ENCODE measurements at places on chromosomes 16 and 17.

DNA sequence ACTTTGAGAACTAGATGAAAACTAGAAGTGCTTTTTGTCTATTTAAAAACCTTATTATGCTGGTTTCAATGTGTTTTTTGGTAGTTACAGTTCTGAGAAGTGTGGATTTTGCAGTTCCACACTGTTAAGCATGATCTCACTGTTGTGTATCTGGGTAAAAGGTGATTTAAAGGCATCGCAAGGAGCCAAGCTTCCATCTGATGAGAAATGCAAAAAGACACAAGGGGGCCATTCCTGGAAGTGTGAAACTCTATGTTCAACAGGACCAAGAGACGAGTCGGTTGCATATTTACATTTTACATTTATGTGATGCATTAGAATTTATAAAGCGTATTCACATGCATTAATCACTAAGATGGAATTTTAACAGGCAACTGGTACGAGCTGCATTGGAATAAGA lies 490.8 kb downstream of the NPIPA7 start:
- DNase-seq, result no peak

DNA sequence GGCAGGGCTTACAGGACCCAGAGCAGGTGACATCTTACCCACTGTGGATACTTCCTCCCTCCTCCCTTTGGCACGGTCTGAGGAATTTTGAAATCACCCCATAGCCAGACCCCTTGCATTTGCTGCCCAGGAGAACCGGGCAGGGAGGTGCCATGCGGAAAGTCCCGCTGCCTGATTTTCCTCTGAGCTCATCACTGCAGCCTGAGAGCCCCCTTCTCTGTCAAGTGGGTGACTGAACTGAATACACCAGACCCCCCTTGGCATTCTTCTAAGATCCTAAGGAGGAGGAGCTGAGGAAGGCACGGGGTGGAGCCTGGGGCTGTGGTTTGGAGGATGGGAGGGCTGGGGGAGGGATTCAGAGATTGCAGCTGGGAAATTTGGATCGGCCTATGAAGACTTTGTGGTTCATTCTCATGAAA lies 173.4 kb downstream of the RAB11FIP4 start:
- no peak for DNase-seq

DNA sequence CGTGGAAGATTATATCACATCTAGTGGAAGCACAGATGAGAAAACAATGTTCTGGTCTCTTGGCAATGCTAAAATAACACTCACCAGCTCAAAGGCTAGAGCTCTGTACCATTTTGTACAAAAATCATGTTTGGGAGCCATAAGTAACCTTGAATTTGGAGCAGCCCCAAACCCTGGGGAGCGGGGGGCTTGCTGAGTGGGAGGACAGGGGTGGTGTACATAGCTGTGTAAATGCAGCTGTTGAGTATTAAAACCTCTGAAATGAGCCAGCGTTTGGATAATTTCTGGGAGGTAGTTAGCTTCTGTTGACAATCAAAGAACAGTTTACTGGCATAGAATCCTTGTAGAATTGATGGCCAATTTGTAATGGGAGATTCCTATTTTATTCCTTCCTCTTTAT lies 4.3 kb downstream of the MYH8 start:
- no peak for DNase-seq

GRCh38 chr17:18093616-18094408 lies 6.1 kb downstream of the DRG2 start:
- no peak for DNase-seq

GRCh38 chr16:19366391-19366790 lies 51.3 kb upstream of the TMC5 start:
- no peak for DNase-seq

- DNase-seq, result no peak
Observed at GRCh38 chr16:81436386-81436785, 8.2 kb upstream of the CMIP start.

- no peak for DNase-seq
Observed at GRCh38 chr16:18933501-18933900, 7.3 kb upstream of the SMG1 start.

DNA sequence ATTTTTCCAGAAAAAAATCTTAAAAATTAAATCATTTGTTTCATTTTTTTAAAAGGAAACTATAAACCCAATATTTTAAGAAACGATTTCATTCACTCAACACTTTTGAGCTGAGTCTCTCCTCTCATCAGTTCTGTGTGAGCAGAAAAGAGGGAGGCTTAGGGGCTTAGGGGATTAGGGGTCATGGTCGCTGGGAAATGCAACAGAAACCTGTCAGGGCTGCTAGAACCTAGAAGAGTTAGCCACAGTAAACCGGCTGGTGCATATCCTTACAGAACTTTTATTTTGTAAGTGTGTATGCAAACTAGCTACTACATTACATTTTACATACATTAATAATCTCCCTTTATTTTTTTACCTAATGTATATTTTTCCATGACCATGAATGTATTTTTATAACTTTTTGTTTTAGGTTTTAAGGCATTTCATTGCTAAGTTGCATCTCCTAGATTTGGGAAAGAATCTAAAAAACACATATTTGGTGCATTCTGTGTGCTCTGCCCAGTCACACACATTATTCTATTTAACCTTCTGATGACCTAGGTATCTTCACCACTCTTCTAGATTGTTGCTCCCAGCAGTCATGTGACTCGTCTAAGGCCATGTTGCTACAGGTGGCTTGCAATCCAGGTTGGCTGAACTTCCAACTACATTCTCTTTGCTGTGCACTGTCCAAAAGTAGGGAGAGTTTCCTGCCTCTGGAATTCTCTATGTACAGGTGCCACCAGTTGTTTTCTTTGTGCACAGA lies 24.4 kb downstream of the TBC1D3B start:
- DNase-seq, result no peak

DNA sequence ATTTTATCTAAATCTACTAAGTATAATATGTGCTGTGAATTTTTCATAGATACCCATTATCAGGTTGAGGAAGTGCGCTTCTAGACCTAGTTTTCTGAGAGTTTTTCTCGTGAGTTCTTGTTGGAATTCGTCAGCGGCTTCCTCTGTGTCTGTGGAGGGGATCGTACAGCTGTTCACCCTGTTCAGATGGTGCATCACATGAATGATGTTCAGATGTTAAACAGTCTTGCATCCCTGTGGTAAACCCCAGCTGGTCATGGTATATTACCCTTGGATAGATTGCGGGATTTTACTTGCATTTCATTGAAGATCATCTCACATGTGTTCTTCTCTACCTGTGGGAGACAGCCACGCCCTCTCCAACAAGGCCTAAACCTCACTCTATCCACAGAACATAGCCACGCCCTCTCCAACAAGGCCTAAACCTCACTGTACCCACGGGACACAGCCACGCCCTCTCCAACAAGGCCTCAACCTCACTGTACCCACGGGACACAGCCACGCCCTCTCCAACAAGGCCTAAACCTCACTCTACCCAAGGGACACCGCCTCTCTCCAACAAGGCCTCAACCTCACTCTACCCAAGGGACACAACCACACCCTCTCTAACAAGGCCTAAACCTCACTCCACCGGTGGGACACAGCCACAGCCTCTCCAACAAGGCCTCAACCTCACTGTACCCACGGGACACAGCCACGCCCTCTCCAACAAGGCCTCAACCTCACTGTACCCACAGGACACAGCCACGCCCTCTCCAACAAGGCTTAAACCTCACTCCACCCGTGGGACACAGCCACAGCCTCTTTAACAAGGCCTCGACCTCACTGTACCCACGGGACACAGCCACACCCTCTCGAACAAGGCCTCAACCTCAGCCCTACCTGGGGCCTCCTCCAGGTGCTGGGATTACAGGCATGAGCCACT lies 180.2 kb upstream of the CHMP6 start:
- no peak for DNase-seq

GRCh38 chr16:17416461-17417311 lies 54.1 kb downstream of the XYLT1 start:
- no peak for DNase-seq

- no peak for DNase-seq
Observed at GRCh38 chr17:40517981-40518380, 16.6 kb upstream of the TNS4 start.

DNA sequence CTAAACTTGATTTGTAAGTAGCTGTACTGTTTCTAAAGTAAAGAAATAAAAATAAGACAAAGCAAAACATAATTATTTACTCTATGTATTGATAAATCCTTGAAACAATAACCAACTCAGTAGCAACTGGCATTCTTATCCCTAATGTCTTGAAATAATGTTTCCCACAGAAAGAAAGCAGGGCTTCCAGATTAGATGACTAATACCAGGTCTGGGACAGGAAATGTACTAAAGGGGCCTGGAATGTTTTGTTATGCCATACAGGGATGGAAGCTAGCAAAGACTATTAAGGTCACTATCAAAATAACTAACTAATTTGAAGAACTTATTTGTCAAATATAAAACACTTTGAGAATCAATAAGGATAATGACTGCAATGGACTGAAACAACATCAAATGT lies 82.1 kb downstream of the CFDP1 start:
- no peak for DNase-seq

GRCh38 chr17:77471984-77472461 lies 331.3 kb downstream of the SEC14L1 start:
- no peak for DNase-seq

GRCh38 chr16:85314512-85314971 lies 202.3 kb upstream of the CIBAR2 start:
- no peak for DNase-seq

DNA sequence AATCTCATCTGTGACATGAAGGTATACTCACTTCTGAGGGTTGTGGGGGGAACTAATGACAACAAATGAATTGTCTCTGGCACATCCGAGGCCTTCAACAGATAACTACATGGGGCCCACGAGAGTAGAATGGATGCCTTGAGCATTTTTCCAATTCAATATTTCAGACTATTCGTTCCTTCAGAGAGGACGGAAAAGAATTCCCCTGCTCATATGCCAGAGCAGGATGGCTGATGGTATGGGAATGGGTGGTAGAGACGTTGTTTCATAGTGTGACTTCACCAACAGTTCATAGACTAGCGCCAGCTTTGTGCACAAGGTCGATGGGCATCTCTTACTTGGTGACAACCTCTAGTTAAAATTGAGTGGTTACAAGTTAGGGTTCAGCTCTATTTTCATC lies 61.3 kb downstream of the HLF start:
- DNase-seq, result no peak

DNA sequence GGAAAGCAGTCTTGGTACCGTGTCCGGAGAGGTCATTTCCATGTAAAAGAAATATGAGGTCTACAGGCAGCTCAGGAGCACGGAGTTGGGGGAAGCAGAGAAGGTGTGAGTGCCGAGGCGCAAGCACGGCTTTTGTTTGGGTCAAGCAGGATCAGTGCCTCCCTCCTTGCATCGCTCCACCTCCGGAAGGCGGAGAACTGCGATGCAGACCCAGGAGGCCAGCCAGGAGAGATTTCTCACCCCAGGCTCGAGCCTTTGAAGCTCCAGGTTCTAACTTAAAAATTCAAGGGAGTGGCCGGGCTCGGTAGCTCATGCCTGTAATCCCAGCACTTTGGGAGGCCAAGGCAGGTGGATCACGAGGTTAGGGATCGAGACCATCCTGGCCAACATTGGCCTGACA lies 25.0 kb downstream of the NAA60 start:
- DNase-seq, result no peak

DNA sequence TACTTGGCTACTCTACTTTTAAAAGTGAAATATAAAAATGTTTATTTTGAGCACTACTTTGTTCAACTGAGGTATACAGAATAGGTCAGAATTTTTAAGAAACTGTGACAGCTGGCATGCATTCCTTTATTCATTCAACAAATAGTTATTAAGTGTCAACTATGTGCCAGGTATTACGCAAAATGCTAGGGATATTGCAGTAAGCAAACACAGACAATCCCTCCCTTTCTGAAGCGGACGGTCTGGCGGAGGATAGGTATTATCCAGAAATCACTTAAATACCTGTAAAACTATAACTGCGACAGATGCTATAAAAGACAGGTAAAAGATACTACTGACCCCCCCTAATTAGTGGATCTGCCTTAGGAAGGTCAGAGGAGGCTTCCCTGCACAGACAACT lies 26.1 kb downstream of the METTL16 start:
- no peak for DNase-seq

- no peak for DNase-seq
Observed at GRCh38 chr16:79097166-79097565, 503.4 kb downstream of the MAF start.

GRCh38 chr17:73365301-73365874 lies 53.6 kb upstream of the CDC42EP4 start:
- DNase-seq, result no peak

DNA sequence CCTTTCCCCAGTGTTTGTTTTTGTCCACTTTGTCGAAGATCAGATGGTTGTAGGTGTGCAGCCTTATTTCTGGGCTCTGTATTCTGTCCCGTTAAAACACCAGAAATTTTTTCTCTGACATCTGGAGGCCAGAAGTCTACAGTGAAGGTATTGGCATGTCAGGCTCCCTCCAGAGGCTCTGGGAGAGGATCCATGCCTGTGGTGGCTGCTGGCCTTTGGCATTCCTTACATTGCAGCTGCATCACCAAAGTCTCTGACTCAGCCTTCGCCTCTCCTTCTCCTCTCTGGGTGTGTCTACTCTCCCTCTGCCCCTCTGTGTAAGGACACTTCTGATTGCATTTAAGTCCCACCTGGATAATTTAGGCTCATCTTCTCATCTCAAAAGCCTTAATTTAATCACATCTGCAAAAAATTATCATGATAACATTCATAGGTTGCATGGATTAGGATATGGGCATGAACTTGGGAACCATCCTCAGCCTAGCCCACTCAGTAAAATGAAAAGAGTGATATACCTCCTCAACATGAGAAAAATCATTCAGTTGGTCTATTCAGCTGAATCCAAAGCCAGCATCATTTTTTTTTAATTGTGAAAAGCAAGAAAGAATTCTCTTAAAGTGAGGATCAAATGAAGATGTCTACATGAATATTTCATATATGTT lies 78.0 kb downstream of the MAP2K6 start:
- no peak for DNase-seq

GRCh38 chr17:40062329-40063186 lies at the start of gene THRA:
TSS of gene THRA (plus strand) at chr17:40062965. CDS start at chr17:40074489, 11,524 bp downstream.
- no peak for DNase-seq

Data from stimulated activated CD8-positive, alpha-beta memory T cell treated with anti-CD3 and anti-CD28 coated beads, Interleukin-7, amount 100 ng/mL, for 24 hours (primary cell).